Stimulated activated CD4-positive, alpha-beta T cell treated with anti-CD3 and anti-CD28 coated beads, Interleukin-1b, Interleukin-23, amount 100 ng/mL, for 4 hours (primary cell): ENCODE measurements at places on chromosomes 12 and 14.

GRCh38 chr14:50015716-50016115 lies 100.7 kb downstream of the VCPKMT start:
- DNase-seq, result no peak

- no peak for DNase-seq
These were observed 14.2 kb downstream of the SLC11A2 start for GRCh38 chr12:51011955-51012354.

GRCh38 chr12:113149361-113150150 lies at the start of gene CFAP73:
Gene CFAP73 (plus strand): TSS chr12:113149724. CDS start chr12:113149858, 134 bp downstream.
- no peak for DNase-seq

- DNase-seq, result no peak
These were observed 1170.7 kb downstream of the BCL11B start for GRCh38 chr14:98101323-98101722.

- DNase-seq, result no peak
These were observed 12.8 kb upstream of the BMAL2 start for GRCh38 chr12:27319848-27320247.

- DNase-seq, result no peak
These were observed 213.0 kb downstream of the TRHDE start for GRCh38 chr12:72485017-72485701.
